Upper lobe of right lung (tissue), 1 donor: ENCODE measurements at places on chromosomes 7 and 10.

DNA sequence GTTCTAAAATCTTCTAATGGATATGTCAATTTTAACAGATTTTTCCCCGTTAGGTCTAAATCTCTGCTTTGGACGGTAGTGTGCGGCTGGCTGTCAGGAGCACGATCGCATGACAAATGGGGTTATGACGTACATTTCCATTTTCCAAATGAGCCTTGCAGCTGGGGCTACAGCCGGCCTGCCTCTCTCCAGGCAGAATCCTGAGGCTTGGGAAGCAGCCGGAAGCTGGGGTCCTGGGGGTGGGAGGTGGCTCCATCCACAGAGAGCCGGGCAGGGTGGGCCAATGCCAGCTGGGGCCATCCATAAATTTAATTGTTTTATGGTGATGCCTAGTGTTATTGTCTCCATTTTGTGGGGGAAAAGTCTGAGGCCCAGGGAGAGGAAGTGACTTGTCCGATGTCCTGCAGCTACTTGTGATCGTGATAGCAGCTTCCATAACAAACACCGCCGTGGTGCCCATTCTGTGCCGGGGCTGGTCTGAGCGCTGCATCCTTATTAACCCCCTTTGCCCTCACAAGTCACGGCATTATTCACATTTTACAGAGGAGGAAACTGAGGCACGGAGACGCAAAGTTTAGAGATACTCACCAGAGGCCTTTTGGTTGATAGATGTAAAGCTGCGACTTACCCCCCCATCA lies 53.0 kb upstream of the EBF3 start:
- no peaks in the 10 kb centered on the region for H3K4me1 ChIP-seq
- no peak overlapping the region for H3K4me3 ChIP-seq
- no peaks in the 10 kb centered on the region for H3K27me3 ChIP-seq
- no peaks in the 10 kb centered on the region for H3K36me3 ChIP-seq
- DNase-seq, result no peak
- no peak overlapping the region for H3K27ac ChIP-seq

DNA sequence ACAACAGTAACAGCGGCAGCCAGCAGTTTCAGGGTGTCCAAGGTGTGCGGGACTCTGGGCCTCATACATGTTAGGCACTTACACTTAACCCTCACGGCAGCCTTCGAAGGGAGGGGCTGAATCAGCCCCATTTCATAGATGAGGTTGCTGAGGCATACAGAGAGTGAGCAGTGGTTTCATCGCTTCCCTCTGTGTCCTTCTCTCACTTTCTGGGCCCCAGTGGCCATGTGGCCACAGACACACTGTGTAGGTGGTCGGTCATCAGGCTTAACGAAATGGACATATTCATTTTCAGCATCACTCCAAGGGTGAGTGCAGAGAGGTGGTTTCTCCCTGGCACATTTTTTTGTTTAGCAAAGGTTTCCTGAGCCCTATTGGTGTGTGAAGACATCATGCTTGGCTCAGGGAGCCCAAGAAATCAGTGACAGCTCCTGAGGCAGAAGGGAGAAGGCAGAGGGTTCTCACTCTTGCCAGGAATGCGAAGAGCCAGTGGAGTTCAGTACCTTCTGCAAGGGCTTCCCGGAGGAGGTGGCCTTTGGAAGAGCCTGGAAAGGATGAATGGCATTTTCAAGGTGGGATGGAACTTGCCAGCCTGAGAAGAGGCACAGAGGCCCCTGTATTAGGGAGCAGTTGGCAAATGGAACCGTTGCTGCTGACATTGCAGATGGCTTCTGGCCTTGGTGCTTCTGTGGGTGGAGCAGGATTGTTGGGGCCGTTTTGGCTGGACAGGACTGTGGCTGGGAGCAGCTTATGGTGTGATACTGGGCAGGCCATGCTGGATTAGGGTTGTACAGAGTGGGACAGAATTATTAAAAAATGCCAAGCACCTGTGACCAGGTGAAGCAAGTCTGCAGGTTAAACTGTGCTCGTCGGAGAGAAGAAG lies 61.7 kb upstream of the PPIF start:
- no peak overlapping the region for H3K4me3 ChIP-seq
- peak overlapping the region; percentile 84 for H3K27ac ChIP-seq
- peaks cover 35% of the 10 kb centered on the region for H3K4me1 ChIP-seq

DNA sequence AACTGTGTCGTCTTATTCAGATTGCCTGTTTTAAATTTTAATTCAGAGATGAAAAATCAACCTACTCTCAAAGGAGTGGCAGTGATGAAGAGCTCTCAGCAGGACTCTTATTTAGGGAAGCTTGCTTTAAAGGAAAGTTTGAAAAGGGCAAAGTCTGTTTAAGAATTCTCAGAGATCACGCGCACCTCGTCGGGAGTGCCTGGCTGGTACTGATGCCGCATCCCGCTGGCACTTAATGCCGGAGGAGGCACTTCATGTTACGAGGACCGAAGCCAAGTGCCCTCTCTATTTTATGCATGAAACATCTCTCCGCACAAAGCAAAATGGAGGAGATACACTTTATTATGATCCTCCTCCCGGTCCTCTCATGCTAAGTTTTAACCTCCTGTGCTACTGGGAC lies 71.1 kb upstream of the INSYN2A start:
- H3K27me3 ChIP-seq, result no peaks in the 10 kb centered on the region
- no peak overlapping the region for H3K27ac ChIP-seq
- no peaks in the 10 kb centered on the region for H3K36me3 ChIP-seq
- no peak overlapping the region for H3K4me3 ChIP-seq

- no peak overlapping the region for H3K27ac ChIP-seq
- DNase-seq, result no peak
- no peaks in the 10 kb centered on the region for H3K4me1 ChIP-seq
- H3K4me3 ChIP-seq, result no peak overlapping the region
- no peaks in the 10 kb centered on the region for H3K36me3 ChIP-seq
- no peaks in the 10 kb centered on the region for H3K27me3 ChIP-seq
Observed at GRCh38 chr10:33143160-33143728, 185.2 kb upstream of the ITGB1 start.

- H3K27ac ChIP-seq, result peak overlapping the region; percentile 96
- peak overlapping the region; percentile 85 for H3K4me3 ChIP-seq
- H3K4me1 ChIP-seq, result peaks cover 28% of the 10 kb centered on the region
- H3K36me3 ChIP-seq, result no peaks in the 10 kb centered on the region
- DNase-seq, result peak; percentile 94
Observed at GRCh38 chr7:106659963-106660861, 746 bp downstream of the CCDC71L start.

DNA sequence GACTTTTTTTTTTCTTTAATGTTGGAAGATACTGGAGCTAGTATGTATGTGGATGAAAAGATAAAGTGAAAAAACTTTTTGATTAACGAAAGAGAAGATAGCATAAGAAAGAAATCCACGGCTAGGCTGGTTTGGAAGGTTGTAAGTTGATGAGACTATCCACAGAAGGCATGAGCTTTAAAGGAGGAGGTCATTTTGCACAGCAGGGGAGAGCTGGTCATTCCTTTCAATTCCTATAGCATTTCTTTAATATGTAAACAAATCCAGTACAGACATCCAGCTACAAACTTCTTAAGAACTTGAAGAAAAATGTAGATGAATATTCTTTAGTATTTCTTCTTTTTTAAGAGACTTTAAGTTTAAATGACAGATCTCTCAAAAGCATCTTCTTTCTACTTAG lies 281.3 kb downstream of the CACNA2D1 start:
- H3K4me1 ChIP-seq, result peaks cover 4% of the 10 kb centered on the region
- H3K27me3 ChIP-seq, result no peaks in the 10 kb centered on the region
- no peaks in the 10 kb centered on the region for H3K36me3 ChIP-seq
- no peak for DNase-seq
- no peak overlapping the region for H3K27ac ChIP-seq

GRCh38 chr7:158321936-158322615 lies 265.5 kb downstream of the PTPRN2 start:
- peaks cover 14% of the 10 kb centered on the region for H3K27me3 ChIP-seq
- H3K36me3 ChIP-seq, result no peaks in the 10 kb centered on the region
- DNase-seq, result no peak
- no peaks in the 10 kb centered on the region for H3K4me1 ChIP-seq
- H3K27ac ChIP-seq, result no peak overlapping the region

DNA sequence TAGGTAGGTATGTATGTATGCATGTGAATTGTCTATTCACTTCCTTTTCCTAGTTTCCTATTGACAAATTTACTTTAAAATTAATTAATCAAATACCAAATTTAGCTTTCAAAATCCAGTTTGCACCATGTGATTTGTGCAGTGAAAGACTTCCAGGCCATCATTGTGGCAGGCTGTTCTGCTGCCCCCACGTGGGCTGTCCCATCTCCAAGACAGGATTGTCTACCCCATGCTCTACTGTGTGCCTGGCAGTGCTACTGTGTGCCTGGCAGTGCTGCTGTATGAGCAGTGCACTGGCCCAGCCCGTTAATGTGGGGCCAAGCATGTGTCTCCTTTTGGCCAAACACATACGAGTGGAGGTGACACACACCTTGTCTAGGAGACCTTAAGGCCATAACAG lies 374.8 kb downstream of the GFRA1 start:
- no peaks in the 10 kb centered on the region for H3K36me3 ChIP-seq
- no peak overlapping the region for H3K4me3 ChIP-seq
- no peak for DNase-seq
- H3K27ac ChIP-seq, result no peak overlapping the region
- no peaks in the 10 kb centered on the region for H3K4me1 ChIP-seq
- no peaks in the 10 kb centered on the region for H3K27me3 ChIP-seq

- H3K4me1 ChIP-seq, result no peaks in the 10 kb centered on the region
- H3K4me3 ChIP-seq, result peak within 1 kb of the TSS; percentile 53
- peak; percentile 88 for DNase-seq
- H3K27ac ChIP-seq, result peak within 1 kb of the TSS; percentile 65
Observed at GRCh38 chr10:61662794-61663259, at the start of gene CABCOCO1. TSS of gene CABCOCO1 (plus strand) at chr10:61662929. CDS start at chr10:61662973, 44 bp downstream.

DNA sequence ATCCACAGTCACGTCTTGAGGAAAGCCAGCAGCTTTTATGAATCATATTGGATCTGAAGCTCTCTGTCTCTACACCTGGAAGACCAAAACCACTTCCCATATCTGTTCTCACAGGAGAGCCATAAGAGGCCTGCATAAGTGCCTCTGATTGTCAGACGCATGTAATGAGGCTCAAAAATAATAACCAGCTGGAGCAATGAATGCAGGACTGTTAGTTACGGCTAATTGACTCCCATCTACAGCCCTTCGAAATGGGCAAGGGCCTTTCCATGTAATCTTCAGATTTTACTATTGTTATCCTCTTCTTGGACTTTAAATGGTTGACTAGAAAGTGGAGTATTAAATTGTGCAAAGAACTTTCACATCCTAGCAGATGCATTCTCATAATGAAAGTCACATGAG lies 4.4 kb upstream of the SEMA3C start:
- H3K4me3 ChIP-seq, result no peak overlapping the region
- H3K27me3 ChIP-seq, result no peaks in the 10 kb centered on the region
- peaks cover 5% of the 10 kb centered on the region for H3K4me1 ChIP-seq
- no peak overlapping the region for H3K27ac ChIP-seq
- H3K36me3 ChIP-seq, result no peaks in the 10 kb centered on the region

DNA sequence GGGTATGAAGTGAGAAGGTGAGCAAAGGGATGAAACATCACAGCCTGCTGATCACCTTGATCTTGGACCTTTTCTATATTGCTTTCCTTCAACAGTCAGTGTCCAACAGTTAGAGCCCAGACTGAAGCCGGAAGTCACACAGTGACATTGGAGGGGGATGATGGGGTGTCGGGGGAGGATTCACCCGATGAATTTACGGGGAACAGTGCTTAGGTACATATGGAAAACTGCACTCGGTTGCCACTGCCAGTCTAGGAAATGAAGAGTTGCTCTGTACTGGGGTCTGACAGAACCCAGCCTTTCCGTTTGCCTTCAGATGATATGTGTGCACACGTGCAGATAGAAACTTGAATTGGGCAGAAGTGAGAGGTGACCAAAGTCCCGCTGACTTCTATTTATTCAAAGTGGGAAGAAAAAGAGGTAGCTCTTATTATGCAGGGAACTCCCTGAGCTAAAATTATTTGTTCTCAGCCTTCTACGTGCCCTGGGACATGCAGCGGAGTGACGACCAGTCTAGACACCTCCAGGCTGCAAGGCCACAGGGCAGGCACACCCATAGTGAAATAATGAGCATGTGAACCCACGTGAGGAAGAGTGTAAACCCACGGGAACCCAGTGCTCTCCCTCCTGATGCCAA lies 107.2 kb upstream of the INHBA start:
- H3K4me1 ChIP-seq, result no peaks in the 10 kb centered on the region
- peak; percentile 69 for DNase-seq
- no peak overlapping the region for H3K27ac ChIP-seq
- no peak overlapping the region for H3K4me3 ChIP-seq

DNA sequence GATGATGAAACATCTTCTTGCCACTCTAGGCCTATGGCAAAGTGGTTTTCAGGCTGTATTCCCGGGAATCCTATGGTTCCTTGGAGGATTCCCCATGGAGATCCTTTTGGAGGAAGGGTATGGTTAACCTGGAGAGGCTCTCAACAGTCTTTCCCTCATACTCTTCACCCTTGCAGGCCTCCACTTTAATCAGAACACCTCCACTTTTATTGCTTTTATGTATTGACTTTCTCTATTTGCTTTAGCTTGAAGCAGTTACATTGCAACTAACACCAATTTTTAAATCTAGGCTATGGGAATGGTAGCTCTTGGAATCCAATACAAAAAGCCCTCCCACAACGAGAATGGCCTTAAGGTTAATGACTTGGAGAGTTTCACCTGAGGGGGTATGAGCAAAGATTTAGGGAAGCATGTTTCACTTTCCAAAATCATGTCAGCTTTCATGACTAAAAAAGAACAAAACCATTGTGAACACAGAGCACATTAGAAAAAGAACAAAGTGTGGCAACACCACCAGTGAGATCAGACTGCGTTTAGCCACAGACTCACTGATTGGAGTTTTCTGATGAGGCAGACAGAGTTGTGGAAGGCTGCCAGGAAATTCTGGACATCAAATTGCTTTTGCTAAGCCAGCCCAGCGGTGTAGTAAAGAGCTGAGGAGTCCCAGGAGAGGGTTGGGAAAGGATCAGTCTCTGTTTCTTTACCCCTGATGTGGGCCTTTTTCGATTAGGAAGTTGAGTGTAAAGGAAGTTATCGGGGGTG lies 130.4 kb upstream of the BMPER start:
- no peaks in the 10 kb centered on the region for H3K27me3 ChIP-seq
- no peak overlapping the region for H3K4me3 ChIP-seq
- DNase-seq, result no peak

DNA sequence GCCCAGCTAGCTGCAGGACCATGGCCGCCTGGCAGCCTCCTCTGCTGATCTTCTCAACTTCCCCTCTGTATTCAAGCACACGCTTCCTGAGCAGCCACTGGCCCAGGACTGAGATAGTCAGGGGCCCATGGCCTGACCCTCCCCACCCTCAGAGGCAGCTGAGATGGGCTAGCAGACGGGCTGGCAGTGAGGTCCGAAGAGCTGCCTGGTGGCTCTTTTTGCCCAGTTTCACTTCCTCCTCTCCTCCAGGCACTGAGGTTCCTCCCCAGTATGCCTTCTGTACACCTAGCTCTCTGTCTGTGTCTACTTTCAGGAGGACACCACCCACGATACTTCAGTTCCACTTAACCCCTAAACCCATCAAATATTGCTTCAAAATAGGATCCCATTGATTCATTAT lies 395.6 kb downstream of the TNS3 start:
- H3K27me3 ChIP-seq, result no peaks in the 10 kb centered on the region
- H3K36me3 ChIP-seq, result no peaks in the 10 kb centered on the region
- no peaks in the 10 kb centered on the region for H3K4me1 ChIP-seq
- no peak overlapping the region for H3K27ac ChIP-seq
- H3K4me3 ChIP-seq, result no peak overlapping the region
- no peak for DNase-seq

- no peak for DNase-seq
- H3K4me3 ChIP-seq, result no peak overlapping the region
- no peaks in the 10 kb centered on the region for H3K36me3 ChIP-seq
Observed at GRCh38 chr10:11002916-11003315, 14.8 kb upstream of the CELF2 start.

GRCh38 chr10:71236822-71237682 lies 24.7 kb downstream of the UNC5B start:
- H3K36me3 ChIP-seq, result no peaks in the 10 kb centered on the region
- no peak for DNase-seq
- H3K27me3 ChIP-seq, result no peaks in the 10 kb centered on the region
